Stimulated activated CD4-positive, alpha-beta T cell treated with anti-CD3 and anti-CD28 coated beads, Interleukin-12 subunit alpha, Interleukin-12 subunit beta, amount 100 ng/mL, for 48 hours (primary cell): ENCODE measurements at places on chromosomes 2 and 18.
A peak's percentile ranks its signal among the peaks of the same experiment; 100 is the strongest.

DNA sequence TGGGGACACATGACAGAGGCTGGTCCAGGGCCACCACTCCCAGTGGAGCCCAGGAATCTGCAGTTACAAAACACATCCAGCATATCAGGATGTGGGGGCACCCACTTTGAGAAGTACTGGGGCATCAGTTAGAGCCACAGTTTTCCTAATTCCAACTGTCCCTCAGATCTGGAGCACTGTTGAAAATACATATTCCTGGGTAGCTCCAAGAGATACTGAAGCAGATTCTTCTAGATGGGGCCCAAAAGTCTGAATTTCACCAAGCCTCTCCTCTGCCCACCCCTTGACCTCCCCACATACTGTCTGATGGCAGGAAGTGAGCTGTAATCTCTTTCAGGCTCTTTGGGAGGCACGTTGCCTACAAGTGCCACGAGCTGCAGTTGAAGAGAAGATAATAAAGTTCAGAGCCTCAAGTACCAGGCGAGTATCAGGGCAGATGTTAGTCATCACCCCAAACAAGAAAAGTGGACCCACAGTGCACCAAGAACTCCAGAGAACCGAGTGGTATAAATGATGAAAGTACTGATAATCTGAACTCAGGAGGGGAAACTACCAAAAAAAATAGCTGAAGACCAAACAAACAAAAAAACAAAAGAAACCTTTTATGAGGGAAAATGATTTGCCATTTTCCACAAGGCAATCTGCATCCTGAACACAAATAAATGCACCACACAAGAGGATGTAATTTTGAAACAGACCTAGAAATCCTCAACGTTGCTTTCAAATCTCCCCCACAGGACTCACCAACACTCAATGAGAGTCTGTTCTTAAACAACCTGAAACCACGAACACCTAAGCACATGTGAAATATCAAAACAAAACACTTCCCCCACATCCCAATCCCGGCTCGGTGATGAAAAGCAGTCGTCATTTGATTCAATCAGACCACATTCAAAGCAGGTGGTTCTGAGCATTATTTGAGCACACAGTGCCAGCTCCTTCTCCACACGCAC, 98.7 kb downstream of the TCF4 start:
- peak; percentile 26 for DNase-seq

- no peak for DNase-seq
These were observed 5.9 kb downstream of the NEUROD1 start for GRCh38 chr2:181674461-181674860.

- no peak for DNase-seq
These were observed 186.8 kb downstream of the ZEB2 start for GRCh38 chr2:144333143-144333555.

DNA sequence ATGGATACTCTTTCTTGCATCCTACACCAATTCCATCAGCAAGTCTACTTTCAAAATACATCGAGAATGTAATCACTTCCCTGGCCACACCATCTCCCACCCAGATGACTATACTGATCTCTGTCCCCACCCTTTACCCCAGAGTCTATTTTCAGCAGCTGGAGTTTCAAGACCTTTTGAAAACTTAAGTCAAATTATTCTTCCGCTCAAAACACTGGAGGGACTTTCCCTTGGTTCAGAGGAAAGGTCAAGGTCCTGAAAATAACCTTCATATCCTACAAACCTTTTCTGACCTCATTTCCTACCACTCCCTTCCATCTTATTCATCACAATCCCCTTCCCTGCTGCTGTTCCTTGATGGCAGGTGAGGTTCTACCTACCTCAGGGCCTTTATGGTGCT, 58.8 kb upstream of the LYPD6 start:
- no peak for DNase-seq

- DNase-seq, result no peak
These were observed 59.4 kb downstream of the ALPK2 start for GRCh38 chr18:58569490-58569911.

DNA sequence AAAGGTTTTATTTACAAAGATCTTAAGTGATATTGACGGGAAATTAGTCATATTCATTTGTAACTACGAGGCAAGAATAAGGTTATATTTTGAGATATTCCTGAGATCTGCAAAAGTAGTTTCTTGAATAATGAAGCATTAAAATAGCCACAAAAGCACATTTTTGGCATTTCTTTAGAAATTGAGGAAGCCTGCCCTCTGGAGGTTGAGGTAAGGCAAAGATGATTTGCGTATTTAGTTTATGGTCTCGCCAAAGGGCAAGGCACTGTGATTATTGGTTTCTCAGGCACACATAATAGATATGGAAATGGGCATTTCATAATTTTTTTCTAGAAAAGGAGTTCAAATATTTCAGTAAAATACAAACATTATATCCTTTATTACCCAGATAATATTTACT, 143.7 kb upstream of the RPRM start:
- DNase-seq, result no peak
